Breast epithelium (tissue), 4 donors: ENCODE measurements at places on chromosomes 7 and 10. TPM values are rescaled to one million over a fixed set of nuclear protein-coding genes. Genes with fewer than 3 reads are reported as not detected.

- H3K27me3 ChIP-seq, result no peaks in the 10 kb centered on the region
- DNase-seq, result no peak
- no peak overlapping the region for H3K4me3 ChIP-seq
- H3K4me1 ChIP-seq, result no peaks in the 10 kb centered on the region
Measured at GRCh38 chr10:26311383-26311940, 94.9 kb downstream of the GAD2 start.

DNA sequence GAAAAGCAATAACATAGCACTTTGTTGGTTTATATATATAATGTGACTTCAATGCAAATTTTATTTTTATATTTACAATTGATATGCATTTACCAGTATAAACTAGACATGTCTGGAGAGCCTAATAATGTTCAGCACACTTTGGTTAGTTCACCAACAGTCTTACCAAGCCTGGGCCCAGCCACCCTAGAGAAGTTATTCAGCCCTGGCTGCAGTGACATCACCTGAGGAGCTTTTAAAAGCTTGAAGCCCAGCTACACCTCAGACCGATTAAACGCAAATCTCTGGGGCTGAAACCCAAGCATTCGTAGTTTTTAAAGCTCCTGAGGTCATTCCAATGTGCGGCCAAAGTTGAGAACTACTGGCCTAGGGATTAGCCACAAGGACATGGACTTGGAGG, 155.0 kb upstream of the LANCL2 start:
- H3K27me3 ChIP-seq, result no peaks in the 10 kb centered on the region
- no peak overlapping the region for H3K4me3 ChIP-seq
- peaks cover 7% of the 10 kb centered on the region for H3K36me3 ChIP-seq
- H3K27ac ChIP-seq, result no peak overlapping the region
- DNase-seq, result no peak
- H3K4me1 ChIP-seq, result no peaks in the 10 kb centered on the region

DNA sequence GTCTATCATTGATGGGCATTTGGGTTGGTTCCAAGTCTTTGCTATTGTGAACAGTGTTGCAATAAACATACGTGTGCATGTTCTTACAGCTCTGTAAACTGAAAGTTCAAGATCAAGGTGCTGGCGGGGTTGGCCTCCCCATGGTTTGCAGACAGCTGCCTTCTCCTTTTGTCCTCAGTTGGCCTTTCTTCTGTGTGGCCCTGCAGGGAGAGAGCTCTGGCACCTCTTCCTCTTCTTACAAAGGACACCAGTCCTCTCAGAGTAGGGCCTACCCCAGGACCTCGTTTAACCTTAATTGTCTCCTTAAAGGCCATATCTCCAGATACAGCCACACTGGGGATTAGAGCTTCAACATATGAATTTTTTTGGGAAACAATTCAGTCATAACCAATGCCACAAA, 462.7 kb downstream of the TCERG1L start:
- H3K4me3 ChIP-seq, result no peak overlapping the region
- no peaks in the 10 kb centered on the region for H3K27me3 ChIP-seq
- no peak overlapping the region for H3K27ac ChIP-seq

DNA sequence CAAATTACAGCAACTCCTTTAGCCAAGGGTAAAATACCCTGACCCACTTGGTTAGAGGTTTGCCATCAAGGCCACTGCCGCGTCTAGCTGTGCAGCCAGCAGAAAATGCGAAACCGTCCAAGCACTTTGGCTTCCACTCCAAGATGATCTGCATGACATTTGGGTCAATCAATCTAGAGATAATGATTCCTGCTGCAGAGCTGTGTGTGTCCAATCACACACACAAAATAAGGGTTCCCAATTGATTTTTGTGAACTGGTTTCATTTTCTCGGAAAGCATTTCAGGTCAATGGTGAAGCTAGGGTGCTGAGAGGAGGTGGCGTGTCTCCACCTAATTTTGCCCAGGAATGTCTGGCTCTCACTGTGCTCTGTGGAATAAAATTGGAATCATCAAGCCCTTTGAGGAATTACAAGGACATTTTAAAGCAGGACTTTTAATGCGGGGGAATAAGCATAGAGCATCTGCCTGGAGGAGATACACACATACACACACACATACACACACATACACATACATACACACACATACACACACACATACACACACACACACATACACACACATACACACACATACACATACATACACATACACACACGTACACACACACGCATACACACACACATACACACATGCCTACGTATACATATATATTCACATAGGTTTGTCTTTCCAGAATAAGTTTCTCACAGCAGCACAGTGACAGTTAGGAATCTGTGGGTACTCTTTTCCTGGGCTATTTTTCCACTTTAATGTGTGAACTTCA, 59.5 kb downstream of the ACADSB start:
- no peaks in the 10 kb centered on the region for H3K36me3 ChIP-seq
- H3K4me1 ChIP-seq, result no peaks in the 10 kb centered on the region
- no peaks in the 10 kb centered on the region for H3K27me3 ChIP-seq
- no peak for DNase-seq
- H3K4me3 ChIP-seq, result no peak overlapping the region

DNA sequence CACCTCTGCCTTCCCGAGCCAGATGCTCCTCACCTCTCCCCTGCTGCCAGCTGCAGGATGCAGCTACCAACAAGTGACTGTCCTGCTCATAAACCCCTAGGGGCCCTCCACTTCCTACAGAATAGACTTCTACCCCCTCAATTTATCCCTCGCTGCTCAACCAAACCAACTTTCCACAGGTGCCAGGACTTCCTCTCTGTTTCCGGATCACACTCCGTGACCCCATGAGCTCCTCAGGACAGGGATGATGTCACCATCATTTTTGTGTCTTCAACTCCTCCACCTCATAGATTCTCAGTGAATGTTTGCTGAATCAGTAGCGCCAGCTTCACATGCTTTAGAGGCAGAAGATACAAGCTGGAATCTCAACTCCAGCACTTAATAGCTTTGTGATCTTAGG, 25.8 kb upstream of the ADRB1 start:
- no peaks in the 10 kb centered on the region for H3K36me3 ChIP-seq
- H3K4me3 ChIP-seq, result no peak overlapping the region
- no peaks in the 10 kb centered on the region for H3K4me1 ChIP-seq

DNA sequence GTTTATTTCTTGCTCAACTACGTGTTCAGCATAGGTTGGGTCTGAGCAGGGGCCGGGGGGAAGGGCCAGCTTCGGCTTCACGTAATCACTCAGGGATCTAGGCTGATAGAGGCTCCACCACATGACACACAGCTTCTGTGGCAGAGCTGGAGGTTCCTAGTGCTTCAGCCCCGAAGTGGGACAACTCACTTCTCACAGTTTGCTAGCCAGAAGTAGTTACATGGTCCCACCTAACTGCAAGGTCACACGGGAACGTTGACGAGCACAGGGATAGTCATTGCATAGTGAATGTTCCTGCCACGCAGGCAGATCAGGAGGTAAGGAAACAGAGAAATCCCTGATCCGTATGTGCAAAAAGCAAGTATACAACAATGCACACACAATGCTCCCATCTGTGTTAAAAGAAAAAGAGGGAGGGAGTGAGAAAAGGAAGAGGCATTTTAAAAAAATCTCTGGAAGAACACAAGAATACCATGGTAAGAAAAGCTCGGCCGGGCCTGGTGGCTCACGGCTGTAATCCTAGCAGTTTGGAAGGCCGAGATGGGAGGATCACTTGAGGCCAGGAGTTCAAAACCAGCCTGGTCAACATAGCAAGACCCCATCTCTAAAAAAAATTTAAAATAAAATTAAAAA, 16.9 kb downstream of the SMURF1 start:
- H3K27ac ChIP-seq, result peak overlapping the region; percentile 7
- H3K36me3 ChIP-seq, result no peaks in the 10 kb centered on the region
- DNase-seq, result no peak
- no peaks in the 10 kb centered on the region for H3K27me3 ChIP-seq
- H3K4me3 ChIP-seq, result no peak overlapping the region
- H3K4me1 ChIP-seq, result peaks cover under 1% of the 10 kb centered on the region

GRCh38 chr7:43849047-43849446, 20.3 kb downstream of the MRPS24 start:
- H3K4me1 ChIP-seq, result no peaks in the 10 kb centered on the region
- H3K36me3 ChIP-seq, result no peaks in the 10 kb centered on the region
- no peaks in the 10 kb centered on the region for H3K27me3 ChIP-seq
- H3K4me3 ChIP-seq, result no peak overlapping the region
- no peak overlapping the region for H3K27ac ChIP-seq

DNA sequence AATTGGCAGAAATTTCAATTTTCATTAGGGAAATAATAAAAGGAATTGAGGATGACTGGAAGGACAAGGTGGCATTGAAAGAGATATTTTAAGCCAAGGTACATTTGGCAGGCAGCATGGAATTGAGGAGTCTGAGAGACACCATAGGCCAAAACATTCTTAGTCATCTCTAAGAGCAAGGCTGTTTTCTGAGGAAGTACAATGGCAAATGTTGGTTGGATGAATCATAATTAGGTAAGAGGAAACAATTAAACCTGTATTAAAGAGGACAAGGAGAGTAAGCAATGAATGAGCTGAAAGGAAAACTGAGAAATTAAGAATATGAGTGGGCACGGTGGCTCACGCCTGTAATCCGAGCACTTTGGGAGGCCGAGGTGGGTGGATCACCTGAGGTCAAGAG, 86.3 kb downstream of the MRPL32 start:
- no peaks in the 10 kb centered on the region for H3K27me3 ChIP-seq
- H3K4me1 ChIP-seq, result no peaks in the 10 kb centered on the region
- no peak overlapping the region for H3K4me3 ChIP-seq
- no peaks in the 10 kb centered on the region for H3K36me3 ChIP-seq

DNA sequence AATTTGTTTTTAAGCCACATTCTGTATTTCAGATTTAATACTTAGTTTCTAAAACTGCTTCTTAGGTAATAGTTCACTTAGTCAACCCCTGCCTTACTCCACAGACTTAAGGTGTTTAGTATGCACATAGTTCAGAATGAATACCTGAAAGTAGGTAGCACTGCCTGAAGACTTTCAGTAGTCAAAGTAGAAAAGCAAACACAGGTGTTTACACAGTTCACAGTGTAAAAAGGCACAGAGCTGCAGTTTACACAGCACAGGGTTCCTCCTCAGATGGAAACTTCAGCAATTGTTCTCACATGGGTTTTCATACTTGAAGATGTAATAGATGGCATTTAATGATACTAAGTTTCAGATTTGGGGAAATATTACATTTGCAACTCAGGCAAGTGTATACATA, 3.1 kb upstream of the PKD1L1 start:
- H3K4me3 ChIP-seq, result no peak overlapping the region
- H3K4me1 ChIP-seq, result no peaks in the 10 kb centered on the region
- no peak overlapping the region for H3K27ac ChIP-seq
- H3K36me3 ChIP-seq, result no peaks in the 10 kb centered on the region
- H3K27me3 ChIP-seq, result no peaks in the 10 kb centered on the region
- DNase-seq, result no peak

The FASTK gene
- 60.0 TPM for total RNA-seq

The HMX2 gene
- not detected for total RNA-seq

The GDF2 gene
- not detected for total RNA-seq

The GATAD1 gene
- total RNA-seq, result 51.5 TPM
